ENCODE measurements at places on chromosomes 13 and 19.

DNA sequence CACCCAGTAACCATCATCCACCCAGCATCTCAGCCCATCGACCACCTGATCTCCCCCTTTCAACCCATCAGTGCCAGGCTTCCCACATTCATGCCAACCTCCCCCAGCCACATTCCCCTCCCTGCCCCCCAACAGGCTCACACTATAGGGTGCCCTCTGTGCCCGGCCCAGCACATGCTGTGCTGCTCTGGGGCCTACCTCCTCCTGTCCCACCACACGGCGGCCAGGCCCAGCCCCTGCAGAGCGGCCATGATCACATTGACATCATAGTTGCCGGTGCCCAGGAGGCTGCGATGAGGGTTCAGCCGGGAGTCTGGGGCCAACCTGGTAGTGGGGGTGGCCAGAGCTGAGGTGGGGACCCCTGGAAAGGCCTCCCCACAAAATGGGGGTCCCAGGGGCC lies 3.6 kb downstream of the JOSD2 start:
- DNase-seq, result no peak

DNA sequence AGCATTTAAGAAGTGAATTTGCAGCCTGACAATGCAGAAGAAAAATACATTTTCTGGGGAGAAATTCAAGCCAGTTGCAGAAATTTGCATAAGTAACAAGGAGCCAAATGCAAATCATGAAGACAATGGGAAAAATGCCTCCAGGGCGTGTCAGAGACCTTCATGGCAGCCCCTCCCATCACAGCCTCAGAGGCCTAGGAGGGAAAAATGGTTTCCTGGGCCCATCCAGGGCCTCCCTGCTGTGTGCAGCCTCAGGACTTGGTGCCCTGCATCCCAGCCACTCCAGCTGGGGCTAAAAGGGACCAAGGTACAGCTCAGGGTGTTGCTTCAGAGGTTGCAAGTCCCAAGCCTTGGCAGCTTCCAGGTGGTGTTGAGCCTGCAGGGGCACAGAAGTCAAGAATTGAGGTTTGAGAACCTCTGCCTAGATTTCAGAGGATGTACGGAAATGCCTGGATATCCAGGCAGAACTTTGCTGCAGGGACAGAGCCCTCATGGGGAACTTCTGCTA lies 16.7 kb upstream of the ITM2B start:
- DNase-seq, result no peak

DNA sequence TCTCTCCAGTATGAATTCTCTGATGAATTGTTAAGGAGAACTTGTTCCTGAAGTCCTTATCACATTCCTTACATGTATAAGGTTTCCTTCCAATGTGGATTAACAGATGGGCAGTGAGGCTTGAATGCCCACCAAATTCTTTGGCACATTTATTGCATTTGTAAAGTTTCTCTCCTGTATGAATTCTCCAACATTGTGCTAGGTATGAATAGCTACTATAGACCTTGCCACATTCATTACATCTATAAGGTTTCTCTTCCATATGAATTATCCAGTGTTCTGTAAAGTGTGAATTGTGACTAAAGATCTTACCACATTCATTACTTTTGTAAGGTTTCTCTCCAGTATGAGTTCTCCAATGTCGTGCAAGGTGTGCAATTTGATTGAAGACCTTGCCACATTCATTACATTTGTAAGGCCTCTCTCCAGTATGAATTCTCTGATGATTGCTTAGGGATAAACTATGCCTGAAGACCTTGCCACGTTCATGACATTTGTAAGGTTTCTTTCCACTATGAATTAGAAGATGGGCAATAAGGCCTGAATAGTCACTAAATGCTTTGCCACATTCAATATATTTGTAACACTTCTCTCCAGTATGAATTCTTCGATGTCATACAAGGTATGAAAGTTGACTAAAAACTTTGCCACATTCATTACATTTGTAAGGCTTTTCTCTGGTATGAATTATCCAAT lies 20.4 kb downstream of the ZNF578 start:
- no peak for DNase-seq

DNA sequence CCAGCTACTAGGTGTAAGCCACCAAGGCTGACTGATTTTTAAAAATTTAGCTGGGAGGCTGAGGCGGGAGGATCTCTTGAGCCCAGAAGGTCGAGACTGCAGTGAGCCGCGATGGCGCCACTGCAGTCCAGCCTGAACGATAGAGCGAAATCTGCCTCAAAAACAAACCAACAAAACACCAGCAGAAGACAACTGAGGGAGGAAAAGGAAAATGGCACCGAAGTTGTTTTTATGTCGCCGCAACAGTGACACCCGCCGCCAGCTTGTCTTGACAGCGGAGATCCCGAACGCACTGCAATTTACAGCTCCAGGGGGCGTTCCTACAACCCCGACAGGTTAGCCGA lies 298 bp upstream of the FAM98C start:
- no peak for DNase-seq

GRCh38 chr13:20301403-20302071 lies 69.4 kb upstream of the GJB6 start:
- DNase-seq, result no peak

GRCh38 chr13:49319551-49319950 lies 71.8 kb downstream of the CDADC1 start:
- no peak for DNase-seq

DNA sequence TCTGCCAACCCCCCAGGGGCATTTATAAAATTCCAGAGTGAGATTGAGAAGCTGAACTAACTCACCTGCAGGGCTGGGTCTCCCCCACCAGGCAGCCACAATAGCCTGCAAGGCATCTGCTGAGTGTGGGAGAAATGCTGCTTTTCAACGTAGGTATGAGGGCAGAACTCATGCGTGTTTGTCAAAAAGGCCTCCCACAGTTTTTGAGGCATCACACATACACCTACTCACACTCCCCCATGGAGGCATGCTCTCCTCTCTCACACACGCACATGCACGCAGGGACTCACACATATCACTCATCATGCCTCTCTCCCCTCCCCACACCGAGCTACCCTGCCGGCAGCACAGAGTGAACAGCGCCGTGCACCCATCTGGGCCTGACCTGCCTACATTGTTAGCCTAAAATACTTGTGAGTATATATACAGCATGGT lies 390.5 kb downstream of the FGF9 start:
- no peak for DNase-seq

DNA sequence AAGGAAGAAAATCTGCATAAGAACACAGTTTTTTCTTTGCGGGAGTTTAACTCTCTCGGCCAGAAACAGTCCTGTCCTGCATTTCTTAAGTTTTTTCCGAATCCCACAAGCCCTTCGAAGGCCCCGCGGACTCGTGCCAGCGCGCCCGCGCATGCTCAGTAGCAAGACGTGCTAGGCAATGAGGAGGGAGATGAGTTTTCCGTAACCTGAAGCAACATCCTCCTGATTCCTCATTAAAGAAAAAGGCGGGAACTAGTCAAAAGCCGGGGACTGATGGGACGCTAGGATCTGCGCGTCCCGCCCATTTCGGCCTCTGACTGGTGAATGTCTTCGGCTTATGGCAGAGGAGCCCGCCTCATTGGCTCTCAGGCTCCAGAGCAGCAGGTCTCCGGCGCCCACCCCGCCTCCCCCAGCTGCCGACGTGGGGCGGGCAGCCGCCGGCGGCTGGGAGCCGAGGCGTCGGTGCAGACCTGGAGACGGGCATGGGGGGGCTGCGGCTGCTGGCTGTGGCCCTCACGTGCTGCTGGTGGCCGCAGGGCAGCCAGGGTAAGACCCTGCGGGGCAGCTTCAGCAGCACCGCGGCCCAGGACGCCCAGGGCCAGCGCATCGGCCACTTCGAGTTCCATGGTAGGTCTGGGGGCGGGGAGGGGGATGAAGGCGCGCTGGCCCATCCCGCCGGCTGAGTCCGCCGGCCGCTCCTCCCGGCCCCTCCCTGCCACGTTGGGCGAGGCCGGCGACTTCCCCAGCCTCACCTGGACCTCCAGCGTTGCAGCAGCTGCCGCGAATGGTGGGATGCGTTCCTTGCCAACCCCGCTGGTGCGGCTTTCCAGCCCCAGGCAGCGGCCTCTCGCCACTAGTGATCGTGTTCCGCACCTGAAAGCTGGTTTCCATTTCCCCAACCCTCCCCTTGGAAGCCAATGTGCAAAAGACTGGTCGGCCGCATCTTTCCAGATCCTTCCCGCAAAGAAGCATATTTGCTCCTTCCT lies at the start of gene GPR180:
Gene GPR180, plus strand, starts transcription at position 412 of the 986 bp plus-strand sequence. Its CDS starts 71 bp downstream, at position 483.
- peak; percentile 98 for DNase-seq

- peak; percentile 80 for DNase-seq
Measured at GRCh38 chr13:26051657-26052311, at the start of gene SHISA2. Gene SHISA2, minus strand, starts transcription at chr13:26052016. Its CDS starts 1,041 bp downstream, at chr13:26050975.

DNA sequence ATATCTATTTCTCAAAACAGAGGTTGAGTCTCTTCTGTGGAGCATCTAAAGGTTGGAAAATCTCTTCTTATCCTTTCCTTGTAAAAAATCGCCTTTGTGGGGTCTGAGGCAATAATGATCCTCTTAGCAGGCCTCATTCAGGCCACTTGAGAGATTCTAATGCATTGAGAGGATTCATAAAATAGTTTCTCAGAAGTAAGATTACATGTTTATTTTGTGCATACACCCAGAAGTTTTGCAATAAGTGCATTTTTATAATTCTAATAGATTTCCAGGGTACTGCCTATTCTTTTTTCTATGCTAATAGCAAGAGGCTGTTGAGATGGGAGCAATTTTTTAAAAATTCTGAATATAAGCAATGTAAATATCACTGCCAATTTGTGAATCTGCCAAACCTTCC lies 342.2 kb upstream of the KLF12 start:
- DNase-seq, result no peak

- DNase-seq, result peak; percentile 61
Measured at GRCh38 chr13:99870541-99870940, 101.0 kb downstream of the ZIC5 start.

DNA sequence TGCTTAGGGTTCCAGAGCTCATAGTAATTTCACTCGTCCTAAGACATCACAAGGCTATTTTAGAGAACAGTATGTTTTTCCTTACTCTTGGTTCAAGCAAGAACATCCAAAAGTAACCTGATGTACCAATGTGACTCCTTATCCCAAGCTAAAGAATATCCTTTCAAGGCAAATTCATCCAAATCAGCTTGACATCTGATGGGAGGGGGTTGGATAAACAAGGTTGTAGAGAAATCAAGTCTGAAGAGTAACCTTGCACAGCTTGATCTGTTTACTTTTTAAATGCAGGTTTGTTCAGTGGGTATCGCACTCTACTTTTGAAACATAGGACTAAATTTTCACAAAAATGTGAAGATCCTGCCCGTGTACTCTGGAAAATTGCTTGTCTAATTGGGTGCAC lies 201.2 kb downstream of the GGACT start:
- no peak for DNase-seq

DNA sequence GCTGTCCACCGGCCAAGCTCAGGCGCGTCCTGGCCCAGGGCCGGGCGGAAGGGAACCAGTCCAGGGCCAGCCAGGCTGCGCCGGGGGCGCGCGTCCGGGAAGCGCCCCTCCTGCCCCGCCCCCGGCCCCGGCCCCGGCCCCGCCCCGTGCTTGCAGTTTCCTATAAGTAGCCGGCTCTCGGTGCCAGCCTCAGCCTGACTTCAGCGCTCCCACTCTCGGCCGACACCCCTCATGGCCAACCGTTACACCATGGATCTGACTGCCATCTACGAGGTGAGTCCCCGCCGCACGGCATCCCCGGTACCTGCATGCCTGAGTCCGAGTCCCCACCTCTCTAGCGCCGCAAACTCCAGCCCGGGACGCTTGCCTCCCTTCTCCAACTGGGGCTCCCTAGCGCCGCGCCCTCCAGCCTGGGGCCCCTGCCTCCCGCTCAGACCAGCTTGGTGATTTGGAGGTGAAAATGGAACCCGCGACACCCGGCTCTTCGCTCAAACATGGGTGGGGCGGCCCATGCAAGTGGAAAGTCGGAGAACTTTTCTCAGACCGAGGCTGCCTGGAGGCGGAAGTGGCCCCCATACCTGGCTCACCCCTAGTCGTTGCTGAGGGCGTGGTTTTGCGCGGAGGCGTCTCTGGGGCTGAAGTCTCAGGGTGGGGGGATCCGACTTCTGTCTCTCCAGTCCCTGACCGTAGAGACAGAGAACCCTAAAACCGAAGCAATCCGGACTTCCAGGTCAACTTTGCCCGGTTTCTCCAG lies at the start of gene ZFP36:
Gene ZFP36, plus strand, starts transcription at position 192 of the 754 bp plus-strand sequence. Its CDS starts 58 bp downstream, at position 250.
- peak; percentile 74 for DNase-seq

- DNase-seq, result no peak
Measured at GRCh38 chr19:42468273-42468796, 25.6 kb upstream of the CXCL17 start.

DNA sequence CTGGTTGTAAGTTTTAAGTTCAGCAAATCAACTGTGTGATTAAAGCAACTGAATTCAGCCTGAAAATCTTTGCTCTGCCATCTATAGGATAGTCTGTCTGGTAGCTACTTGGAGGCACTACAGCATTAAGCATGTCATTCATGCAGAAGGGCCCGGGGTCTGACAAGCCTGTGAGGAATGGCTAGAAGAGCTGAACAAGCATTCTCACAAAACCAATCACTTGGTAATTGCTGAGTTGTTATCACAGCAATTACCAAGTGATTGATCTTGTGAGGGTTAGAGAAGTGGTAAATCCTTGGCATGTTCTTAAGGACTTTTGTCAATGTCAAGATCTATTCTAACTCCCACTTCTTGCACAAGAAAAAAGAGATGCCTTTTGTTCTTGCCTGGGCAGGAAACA lies 356.1 kb downstream of the FGF14 start:
- DNase-seq, result no peak

DNA sequence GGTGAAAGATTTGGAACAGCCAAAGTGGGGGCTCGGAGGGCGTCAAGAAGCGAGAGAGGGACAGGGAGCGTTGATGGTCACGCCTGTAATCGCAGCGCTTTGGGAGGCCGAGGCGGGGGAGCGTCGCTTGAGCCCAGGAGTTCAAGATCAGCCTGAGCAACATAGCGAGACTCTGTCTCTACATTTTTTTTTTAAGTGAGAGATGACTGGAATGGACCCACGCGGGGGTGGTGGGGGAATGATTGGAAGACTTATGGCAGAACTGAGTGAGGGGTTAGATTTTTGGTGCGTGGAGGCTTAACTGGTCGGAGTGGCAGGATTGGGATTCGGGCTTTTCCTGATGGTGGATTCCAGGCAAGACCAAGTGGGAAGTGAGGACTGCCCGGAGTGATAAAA lies 725 bp downstream of the PSMD8 start:
- peak; percentile 47 for DNase-seq

DNA sequence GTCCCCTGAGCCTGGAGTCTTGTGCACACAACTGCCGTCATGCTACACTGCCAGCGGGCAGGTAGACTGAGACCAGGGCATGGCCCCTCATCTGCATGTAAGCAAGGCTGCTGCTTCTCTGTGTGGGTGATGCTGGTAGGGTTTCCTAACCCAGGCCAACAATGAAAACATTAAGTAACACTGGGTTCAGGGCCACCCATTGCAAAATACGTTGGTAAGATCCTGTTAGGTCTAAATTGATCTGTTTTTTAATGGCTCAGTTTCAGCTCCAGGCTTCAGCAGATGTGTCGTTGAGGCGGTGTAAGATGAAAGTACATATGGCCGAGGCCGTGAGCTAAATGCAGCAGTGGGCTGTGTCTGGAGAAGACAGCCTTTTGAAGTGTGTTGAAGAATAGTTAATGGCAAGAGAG lies 383.4 kb downstream of the IRS2 start:
- DNase-seq, result no peak

GRCh38 chr13:32086366-32086765 lies 54.8 kb downstream of the FRY start:
- DNase-seq, result no peak

GRCh38 chr13:50893211-50893852 lies 16.3 kb upstream of the RNASEH2B start:
- no peak for DNase-seq
